ENCODE measurements at places on chromosomes 11 and 22. TPM values are rescaled to one million over a fixed set of nuclear protein-coding genes. Genes with fewer than 3 reads are reported as not detected.

PITPNM1 gene
- polyA plus RNA-seq, result 40.6 TPM

UBQLNL gene
- not detected for polyA plus RNA-seq

APOBEC3F gene
- 33.0 TPM for polyA plus RNA-seq

MIOX gene
- polyA plus RNA-seq, result not detected

SCGB1C1 gene
- polyA plus RNA-seq, result not detected

NCF4 gene
- polyA plus RNA-seq, result 121 TPM

HNRNPUL2 gene
- polyA plus RNA-seq, result 2.8 TPM

NRXN2 gene
- polyA plus RNA-seq, result not detected

OR5B17 gene
- polyA plus RNA-seq, result not detected

ACR gene
- not detected for polyA plus RNA-seq

HPX gene
- 0.46 TPM for polyA plus RNA-seq

KIRREL3 gene
- polyA plus RNA-seq, result not detected

NPTXR gene
- 0.04 TPM for polyA plus RNA-seq

TTC28 gene
- polyA plus RNA-seq, result 0.30 TPM

OR52N1 gene
- polyA plus RNA-seq, result not detected

POTEH gene
- 0.13 TPM for polyA plus RNA-seq

RTN4R gene
- polyA plus RNA-seq, result not detected

ANGPTL5 gene
- not detected for polyA plus RNA-seq

GRIK4 gene
- polyA plus RNA-seq, result not detected
